ENCODE measurements at places on chromosomes 13 and 19.
A peak's percentile ranks its signal among the peaks of the same experiment; 100 is the strongest.

DNA sequence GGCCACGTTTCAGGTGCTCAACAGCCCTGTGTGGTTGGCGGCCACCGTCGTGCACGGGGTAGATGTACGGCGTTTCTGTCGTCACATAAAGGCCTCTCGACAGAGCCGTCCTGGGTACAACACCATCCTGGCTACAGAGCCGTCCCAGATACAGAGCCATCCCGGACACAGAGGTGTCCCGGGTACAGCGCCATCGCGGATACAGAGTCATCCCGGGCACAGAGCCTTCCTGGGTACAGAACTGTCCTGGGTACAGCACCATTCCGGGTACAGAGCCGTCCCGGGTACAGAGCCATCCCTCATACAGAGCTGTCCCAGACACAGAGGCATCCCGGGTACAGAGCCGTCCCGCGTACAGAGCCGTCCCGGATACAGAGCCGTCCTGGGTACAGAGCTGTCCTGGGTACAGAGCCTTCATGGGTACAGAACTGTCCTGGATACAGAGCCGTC lies 222.7 kb upstream of the SOX1 start:
- no peak for DNase-seq

- DNase-seq, result no peak
Measured at GRCh38 chr13:52366291-52366690, 39.7 kb downstream of the THSD1 start.

- DNase-seq, result no peak
Measured at GRCh38 chr19:49498475-49498874, 2.2 kb downstream of the RPS11 start.

DNA sequence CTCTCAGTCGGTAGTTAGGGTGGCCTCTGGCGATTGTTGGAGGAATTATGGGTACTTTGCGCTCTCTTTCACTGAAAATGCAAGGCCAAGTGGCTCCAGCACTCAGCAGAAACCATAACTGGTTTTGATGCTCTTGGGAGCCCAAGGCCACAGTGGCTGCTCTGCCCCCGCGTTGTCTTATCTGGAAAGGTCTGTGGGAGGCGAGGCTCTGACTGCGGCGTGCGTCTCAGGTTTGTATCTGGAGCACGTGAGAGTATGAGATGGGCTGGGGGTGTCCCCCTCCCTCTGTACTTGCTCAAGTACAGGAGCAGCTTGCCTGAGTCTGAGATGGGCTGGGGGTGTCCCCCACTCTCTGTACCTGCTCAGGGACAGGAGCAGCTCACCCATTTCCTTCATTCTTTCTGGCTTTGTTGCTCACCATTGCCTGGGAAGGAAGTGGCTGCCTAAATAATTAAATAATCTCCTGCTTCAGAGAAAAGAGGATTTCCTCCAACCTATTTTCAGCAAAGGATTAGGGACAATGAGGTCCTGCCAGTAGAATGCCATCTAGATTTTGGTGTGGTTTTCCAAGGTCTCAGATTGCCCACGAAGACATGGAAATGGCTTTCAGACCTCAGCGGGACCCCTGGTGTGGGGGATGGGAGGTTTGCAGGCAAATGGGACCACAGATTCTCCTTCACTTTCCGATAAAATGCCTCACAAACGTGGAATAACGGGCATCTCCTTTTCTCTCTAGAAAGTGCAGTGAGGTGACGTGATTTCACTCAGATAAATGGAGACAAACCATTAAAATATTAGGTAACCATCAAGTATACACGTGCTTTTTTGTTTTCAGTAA lies 14.7 kb downstream of the ATP11A start:
- DNase-seq, result no peak

- no peak for DNase-seq
Measured at GRCh38 chr19:18735752-18736151, 52.3 kb downstream of the CRTC1 start.

DNA sequence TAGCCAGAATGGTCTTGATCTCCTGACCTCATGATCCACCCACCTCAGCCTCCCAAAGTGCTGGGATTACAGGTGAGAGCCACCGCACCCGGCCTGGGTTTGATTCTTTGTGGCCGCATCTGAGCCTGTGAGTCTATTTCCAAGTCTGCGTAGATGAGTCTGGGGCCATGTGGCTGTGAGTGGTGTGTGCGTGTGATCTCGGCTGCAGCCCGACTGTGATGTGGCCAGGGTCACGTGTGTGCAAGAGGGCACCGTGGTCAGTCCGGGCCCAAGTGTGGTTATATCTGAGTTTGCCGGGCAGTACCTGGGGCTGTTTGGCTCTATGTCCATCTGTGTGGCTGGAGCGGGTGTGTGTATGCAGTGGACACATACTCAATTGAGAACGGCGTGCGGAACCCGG lies 5.4 kb downstream of the MEIS3 start:
- DNase-seq, result no peak

DNA sequence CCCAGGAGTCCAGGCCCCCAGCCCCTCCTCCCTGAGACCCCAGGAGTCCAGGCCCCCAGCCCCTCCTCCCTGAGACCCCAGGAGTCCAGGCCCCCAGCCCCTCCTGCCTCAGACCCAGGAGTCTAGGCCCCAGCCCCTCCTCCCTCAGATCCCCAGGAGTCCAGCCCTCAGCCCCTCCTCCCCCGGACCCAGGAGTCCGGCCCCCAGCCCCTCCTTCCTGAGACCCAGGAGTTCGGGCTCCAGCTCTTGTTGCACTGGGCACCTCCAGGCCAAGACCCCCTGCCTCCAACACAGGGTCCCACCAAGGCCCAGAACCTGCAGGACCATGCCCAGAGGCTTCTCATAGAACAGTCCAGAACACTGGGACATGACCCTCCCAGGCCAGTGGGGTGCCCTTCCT lies 3.8 kb downstream of the ERCC1 start:
- no peak for DNase-seq

DNA sequence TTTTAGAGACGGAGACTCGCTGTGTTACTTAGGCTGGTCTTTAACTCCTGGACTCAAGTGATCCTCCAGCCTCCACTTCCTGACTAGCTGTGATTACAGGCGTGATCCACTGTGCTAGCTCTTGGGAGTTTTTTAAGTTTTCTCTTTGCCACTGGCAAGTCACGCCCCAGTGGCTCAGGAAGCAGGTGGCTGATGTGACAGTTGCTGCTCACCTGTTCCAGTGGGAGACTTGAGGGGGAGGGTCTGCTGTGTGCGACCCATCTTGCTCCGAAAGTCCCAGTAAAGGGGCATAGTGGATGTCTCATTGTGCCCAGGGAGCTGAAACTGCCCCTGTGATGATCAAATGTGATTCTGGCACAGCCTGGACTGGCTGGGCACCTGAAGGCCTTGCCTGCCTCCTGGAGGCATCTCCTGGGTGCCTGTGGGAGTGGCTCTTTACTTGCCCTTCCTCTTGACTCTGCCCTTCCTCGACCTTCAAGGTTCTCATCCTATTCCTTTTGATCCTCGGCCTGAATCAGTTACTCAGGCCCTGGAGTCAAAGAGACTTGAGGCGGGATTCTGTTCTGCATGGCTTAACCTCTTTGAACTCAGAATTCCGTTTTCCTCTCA lies 7.8 kb downstream of the SMARCA4 start:
- DNase-seq, result no peak

GRCh38 chr19:19460761-19461265 lies 54.5 kb downstream of the TSSK6 start:
- DNase-seq, result no peak

DNA sequence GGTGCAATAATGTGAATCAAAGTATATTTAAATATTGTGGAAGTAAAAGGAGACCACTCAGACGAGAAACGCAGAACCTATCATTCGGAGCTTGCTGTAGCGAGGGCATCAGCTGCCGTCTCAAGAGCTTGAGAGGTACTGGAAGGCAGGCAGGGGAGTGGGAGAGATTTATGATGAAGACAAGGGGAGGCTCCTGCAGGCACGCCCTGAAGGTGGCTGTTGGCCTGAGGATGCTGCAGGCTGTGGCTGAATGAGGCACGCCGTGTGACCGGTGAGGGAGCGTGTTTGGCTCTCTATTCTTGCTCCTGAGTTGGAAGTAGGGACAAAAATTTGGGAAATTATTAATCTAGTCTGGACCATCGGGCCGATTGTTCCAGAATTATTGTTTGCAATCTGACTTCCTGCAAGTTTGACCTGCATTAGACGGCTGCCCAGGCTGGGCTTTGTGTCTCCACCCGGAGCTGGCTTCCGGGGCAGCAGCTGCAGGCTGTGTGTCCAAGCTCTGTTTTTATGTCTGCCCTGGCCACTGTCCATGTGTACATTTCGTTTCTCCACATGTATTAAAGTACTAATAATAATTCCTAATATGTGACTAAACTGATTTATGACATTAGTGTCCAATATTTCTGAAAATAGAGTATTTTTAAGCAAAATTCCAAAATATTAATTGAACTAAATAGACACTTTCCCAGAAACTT lies 91.1 kb upstream of the ANKRD10 start:
- peak; percentile 5 for DNase-seq

DNA sequence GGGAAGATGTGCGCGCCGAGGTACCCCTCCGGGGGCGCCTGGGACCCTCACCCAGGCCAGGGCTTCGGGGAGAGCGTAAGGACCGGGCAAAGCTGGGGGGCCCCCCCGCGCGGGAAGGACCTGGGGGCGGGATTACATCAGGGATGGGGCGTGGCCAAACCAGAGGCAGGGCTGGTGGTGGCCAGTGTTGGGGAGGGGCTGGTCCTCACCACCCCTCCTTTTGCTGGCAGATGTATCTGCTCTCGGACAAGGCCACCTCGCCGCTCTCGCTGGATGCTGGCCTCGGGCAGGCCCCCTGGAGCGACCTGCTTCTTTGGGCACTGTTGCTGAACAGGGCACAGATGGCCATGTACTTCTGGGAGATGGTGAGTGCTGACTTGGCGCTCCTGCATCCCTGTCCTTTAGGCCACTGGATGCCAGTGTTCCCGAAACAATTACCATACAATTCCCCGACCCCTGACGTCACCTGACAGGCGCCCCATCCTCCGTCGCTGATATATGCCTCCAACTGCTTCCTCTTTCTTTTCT lies 25.3 kb downstream of the TRPM4 start:
- no peak for DNase-seq

GRCh38 chr13:89136678-89137077 lies 1465.5 kb downstream of the SLITRK5 start:
- no peak for DNase-seq

DNA sequence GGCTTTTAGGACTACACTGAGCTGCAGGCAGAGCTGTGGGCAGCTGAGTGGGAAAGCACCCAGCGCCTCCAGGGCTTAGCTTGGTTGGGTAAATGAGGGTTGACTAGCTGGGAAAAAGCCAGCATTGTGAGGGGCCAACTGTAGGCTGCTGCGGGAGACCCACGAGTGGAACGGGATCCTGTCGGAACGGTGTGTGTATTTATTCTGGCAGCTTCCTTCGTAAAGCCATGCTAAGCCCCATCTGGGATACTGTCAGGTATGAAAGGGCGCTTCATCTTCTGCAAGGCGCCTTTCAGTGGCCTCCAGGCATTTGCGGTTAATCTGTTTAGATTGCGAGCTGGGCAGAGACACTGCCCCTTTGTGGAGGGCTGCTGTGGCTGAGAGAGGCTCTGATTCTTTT lies 39.5 kb upstream of the CNMD start:
- DNase-seq, result no peak

DNA sequence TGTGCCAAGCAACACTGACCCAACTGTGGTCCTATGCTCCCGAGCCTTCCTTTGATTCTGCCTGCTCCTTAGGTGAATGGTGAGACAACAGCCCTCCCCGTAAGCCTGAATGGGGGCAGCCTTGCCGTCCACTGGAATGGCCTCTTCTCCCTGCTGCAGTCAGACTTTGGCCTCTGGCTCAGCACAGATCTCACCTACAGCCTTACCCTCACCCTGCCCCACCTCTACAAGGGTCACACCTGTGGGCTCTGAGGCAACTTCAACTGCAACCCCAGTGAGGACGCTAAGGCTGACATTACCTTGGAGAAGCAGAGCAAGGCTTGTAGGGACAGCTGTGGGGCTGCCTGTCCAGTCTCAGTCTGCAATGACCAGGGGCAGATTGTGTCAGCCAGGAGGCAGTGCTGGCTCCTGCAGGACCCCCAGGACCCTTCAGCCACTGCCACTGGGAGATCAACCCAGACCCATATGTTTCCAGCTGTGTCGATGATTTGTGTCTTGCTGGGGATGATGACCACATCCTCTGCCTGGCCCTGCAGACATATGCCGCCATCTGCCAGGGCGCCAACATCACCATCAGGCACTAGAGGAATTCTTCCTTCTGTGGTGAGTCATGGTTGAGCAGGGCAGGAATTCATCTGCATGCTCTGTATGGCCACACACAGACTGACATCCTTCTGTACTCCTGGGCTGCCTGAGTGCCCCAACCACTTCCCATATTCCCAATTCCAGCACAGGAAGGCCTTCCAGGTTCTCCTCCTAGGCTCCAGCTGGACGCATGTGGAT lies 27.3 kb upstream of the FXYD3 start:
- DNase-seq, result peak; percentile 76

GRCh38 chr13:80010286-80010831 lies 330.6 kb downstream of the SPRY2 start:
- DNase-seq, result no peak

DNA sequence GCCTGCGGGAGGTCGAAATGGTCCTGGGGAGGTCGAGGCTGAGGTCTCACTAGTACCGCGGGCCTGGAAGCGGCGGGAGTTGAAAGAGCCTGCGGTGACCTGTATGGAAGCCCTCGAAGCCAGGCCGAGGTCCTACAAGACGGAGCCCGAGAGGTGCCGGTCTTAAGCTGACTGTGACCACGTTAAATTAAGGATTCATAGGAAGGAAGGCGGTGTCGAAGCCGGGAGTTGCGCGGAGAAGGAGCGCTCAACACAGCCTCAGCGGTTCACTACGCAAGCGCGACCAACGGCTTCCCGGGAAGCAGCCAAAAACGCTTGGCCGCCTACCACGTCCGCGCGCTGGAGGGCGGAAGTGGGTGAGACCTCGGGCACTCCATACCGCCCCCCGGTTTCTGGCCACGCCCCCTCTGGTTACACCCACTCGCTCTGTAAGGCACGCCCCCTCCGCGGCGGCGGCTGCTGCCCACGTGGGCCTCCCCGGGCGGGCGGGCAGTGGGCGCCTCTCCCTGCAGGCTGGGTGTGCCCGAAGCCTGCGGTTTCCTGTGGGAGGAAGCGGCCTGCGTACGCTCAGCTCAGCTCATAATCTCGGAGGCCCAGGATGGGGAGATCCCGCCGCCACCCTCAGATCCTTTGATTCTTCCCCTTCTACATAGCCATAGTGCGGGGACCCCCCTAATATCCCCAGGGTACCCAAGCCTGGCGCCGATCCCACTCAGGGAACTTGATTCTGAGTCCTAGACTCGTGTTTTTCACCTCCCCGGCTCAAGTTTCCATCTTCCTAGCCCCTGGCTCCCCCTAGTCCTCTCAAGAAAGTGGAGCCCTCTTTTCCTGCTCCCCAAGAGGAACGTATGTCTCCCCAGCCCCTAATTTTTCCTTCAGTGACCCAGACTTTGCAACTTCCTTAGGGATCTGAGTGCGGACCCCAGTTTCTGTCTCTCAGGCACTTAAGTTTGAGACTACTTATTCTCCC lies 3.4 kb upstream of the EMP3 start:
- DNase-seq, result peak; percentile 100

- peak; percentile 100 for DNase-seq
Measured at GRCh38 chr19:58572818-58573657, at the start of gene MZF1. Gene MZF1, minus strand, starts transcription at chr19:58573335. Its CDS starts 1,946 bp downstream, at chr19:58571389.

GRCh38 chr19:4376028-4376670 lies 24.2 kb downstream of the SH3GL1 start:
- no peak for DNase-seq
